ENCODE measurements at places on chromosomes 16 and 17. TPM values are rescaled to one million over a fixed set of nuclear protein-coding genes. Genes with fewer than 3 reads are reported as not detected.

Gene ZG16B
- total RNA-seq = not detected

DNA sequence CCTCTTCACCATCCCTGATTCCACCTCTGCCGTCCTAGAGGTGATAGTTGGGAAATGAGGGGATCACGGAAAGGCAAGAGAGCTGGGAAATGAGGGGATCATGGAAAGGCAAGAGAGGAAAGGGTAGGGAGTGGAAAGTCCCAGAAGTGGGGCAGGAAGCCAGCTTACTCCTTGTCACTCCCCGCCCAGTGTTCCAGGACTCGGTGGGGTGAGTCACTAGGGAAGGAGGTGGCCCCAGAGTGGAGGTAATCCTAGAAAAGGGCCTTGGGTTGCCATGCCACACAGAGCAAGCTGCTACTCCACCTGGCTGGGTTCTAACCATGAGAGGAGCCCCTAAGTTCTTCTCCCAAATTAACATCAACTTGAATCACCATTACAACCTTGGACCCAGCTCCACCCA, 14.8 kb downstream of the ALOXE3 start:
- no peaks in the 10 kb centered on the region for H3K4me1 ChIP-seq
- H3K4me3 ChIP-seq = no peak overlapping the region
- DNase-seq = no peak
- H3K27ac ChIP-seq = no peak overlapping the region
- no peaks in the 10 kb centered on the region for H3K36me3 ChIP-seq

DNA sequence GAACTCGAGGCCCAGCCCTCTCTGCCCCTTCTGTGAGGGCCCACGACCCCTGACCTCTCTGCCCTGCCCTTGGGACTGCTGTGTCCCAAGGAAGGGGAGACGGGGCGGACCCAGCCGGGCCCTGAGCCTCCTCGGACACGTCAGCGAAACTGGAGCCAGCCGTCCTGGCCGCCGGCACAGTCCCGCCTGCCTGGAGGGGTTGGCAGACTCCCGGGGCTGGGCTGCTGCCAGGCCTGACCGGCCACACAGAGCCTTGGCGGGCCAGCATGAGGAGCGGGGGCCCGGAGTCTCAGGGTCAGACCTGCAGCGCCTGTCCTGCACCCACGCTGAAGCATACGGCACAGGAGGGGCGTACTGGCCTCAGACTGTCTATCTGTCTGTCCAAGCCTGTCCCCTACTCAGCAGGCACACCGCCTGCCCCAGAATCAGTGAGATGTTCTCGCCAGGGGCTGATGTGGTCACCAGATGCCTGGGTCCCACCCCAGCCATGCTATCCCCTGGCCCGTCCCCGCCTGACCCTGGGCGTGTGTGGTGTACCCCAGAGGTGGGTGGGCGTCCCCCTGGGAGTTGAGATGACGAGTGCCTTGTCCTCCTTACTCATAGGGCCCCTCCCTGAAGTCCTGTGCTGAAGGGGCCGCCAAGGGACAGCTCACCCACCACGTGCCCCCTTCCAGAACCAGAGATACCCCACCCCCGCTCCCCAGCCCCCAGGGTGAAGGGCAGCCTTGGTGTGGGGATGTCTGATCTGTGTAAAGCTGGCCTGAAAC, 4.7 kb downstream of the VASN start:
- H3K27ac ChIP-seq = peak overlapping the region; percentile 83
- peaks cover 50% of the 10 kb centered on the region for H3K4me1 ChIP-seq
- H3K36me3 ChIP-seq = no peaks in the 10 kb centered on the region
- DNase-seq = peak; percentile 76
- H3K4me3 ChIP-seq = peak overlapping the region; percentile 10
- H3K27me3 ChIP-seq = no peaks in the 10 kb centered on the region

GRCh38 chr17:13337864-13338371, 263.8 kb downstream of the HS3ST3A1 start:
- no peak overlapping the region for H3K27ac ChIP-seq
- H3K27me3 ChIP-seq = no peaks in the 10 kb centered on the region
- DNase-seq = no peak
- H3K36me3 ChIP-seq = no peaks in the 10 kb centered on the region

- H3K4me3 ChIP-seq = no peak overlapping the region
- no peaks in the 10 kb centered on the region for H3K36me3 ChIP-seq
- peak overlapping the region; percentile 41 for H3K27ac ChIP-seq
- H3K4me1 ChIP-seq = no peaks in the 10 kb centered on the region
- H3K27me3 ChIP-seq = no peaks in the 10 kb centered on the region
Measured at GRCh38 chr17:12631076-12631475, 34.6 kb upstream of the MYOCD start.

GRCh38 chr16:65618931-65619330, 497.1 kb upstream of the CDH11 start:
- no peak overlapping the region for H3K4me3 ChIP-seq
- H3K36me3 ChIP-seq = no peaks in the 10 kb centered on the region
- no peaks in the 10 kb centered on the region for H3K27me3 ChIP-seq
- no peak overlapping the region for H3K27ac ChIP-seq

DNA sequence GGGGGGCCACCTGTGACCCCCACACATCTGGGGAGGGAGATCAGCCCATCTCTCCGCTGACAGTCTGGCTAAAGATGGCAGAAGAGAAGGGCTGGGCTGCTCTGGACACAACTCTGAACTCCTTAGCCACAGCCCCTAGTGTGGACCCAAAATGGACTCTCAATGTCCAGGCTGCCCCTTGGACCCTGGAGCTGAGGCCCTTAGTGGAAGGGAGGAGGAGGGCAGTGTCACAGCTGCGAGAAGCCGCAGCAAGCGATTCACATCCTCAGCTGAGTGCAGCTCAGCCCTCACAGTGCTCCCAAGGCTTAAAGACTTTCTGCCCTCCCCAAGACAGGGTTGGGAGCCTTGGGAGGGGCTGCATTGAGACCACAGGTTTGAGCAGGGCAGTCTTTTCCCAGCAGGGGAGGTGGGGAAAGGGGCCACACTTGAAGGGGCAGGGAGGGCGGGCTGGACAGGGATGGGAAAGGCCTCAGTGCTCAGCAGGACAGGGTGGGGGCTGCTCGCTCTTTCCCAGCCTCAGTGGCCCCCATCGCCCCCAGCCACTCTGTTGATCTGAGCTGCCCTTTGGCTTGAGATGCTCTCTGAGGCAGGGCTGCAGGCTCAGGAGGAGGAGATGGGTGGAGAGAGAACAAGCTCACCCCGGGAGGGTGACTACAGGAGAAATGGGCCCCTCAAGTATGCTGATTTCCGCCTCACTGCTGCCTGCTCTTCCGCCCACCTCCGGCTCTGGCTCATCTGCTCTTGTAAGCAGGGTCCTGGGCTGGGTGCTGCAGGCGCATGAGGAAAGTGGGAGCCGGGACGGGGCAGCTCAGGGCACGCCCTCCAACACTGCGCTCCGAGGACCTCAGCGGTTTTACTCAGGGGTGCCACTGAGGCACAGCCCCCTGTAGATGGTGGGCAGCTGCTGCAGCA, 50.9 kb upstream of the MTSS2 start:
- H3K27me3 ChIP-seq = no peaks in the 10 kb centered on the region
- H3K4me1 ChIP-seq = peaks cover 45% of the 10 kb centered on the region
- H3K27ac ChIP-seq = peak overlapping the region; percentile 89
- DNase-seq = no peak
- no peaks in the 10 kb centered on the region for H3K36me3 ChIP-seq

Gene ZNF598
- total RNA-seq = 81.0 TPM

- no peak for DNase-seq
- H3K4me1 ChIP-seq = no peaks in the 10 kb centered on the region
- no peak overlapping the region for H3K27ac ChIP-seq
- H3K27me3 ChIP-seq = peaks cover 27% of the 10 kb centered on the region
- H3K36me3 ChIP-seq = no peaks in the 10 kb centered on the region
- H3K4me3 ChIP-seq = peak overlapping the region; percentile 6
Measured at GRCh38 chr17:73952082-73952479, 251.4 kb upstream of the RPL38 start.

Data from gastrocnemius medialis (tissue), 4 donors.